Endothelial cell of umbilical vein (primary cell): ENCODE measurements at places on chromosomes 7 and 10. TPM values are rescaled to one million over a fixed set of nuclear protein-coding genes. Genes with fewer than 3 reads are reported as not detected.

The HOXA7 gene
- total RNA-seq: 15.6 and 18.5 TPM in 2 replicates

The FEZF1 gene
- not detected in 2 replicates for total RNA-seq

The SP8 gene
- 0.38 and 2.5 TPM in 2 replicates for total RNA-seq

The RAMP3 gene
- total RNA-seq: not detected in 2 replicates

The GOLGA7B gene
- not detected in 2 replicates for total RNA-seq

The KIF11 gene
- total RNA-seq: 42.6 and 42.8 TPM in 2 replicates

GRCh38 chr10:73906524-73907447 is 4.1 kb upstream of the PLAU start:
- DNase-seq: peak; percentile 87

DNA sequence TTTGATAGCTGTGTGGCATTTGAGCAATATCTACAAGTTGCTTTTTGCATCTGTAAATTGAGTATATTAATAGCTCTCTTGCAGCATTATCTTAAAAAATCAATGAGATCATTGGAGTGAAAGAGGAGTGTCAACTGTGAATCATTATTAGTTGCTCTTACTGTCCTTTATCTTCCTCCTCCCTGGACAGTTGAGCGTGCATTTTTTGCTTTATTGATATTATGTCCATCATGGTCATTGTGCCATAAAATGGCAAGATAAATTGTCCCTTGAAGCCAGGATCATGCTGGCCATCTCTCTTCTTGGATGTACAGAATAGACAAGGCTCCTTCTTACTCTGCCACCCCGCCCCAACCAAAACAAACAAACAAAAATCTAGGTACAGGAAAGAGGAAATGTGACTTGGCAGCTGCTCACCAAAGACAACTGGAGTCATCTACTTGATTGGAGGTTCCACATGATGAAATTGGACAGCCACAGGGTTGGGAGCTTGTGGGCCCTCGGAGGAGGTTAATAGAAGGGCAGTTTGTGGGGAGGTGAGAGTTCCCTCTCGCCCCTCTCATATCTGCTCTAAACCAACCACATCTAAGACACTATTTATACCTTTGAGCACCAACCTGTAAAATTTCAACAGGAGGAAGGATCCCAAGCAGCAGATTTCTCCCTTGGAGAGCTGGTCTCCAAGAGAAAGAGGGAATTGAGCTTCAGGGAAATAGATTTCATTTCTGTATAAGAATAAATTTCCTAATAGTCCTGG is 252.7 kb downstream of the SKIDA1 start:
- DNase-seq: no peak

- no peak for DNase-seq
Measured at GRCh38 chr7:85512790-85513189, 325.9 kb upstream of the SEMA3D start.

GRCh38 chr10:36942616-36943015 is 182.8 kb upstream of the ANKRD30A start:
- no peak for DNase-seq

GRCh38 chr7:46908770-46909169 is 673.1 kb downstream of the TNS3 start:
- peak; percentile 49 for DNase-seq

- no peak for DNase-seq
Measured at GRCh38 chr10:117545141-117546019, 2.8 kb downstream of the EMX2 start.

DNA sequence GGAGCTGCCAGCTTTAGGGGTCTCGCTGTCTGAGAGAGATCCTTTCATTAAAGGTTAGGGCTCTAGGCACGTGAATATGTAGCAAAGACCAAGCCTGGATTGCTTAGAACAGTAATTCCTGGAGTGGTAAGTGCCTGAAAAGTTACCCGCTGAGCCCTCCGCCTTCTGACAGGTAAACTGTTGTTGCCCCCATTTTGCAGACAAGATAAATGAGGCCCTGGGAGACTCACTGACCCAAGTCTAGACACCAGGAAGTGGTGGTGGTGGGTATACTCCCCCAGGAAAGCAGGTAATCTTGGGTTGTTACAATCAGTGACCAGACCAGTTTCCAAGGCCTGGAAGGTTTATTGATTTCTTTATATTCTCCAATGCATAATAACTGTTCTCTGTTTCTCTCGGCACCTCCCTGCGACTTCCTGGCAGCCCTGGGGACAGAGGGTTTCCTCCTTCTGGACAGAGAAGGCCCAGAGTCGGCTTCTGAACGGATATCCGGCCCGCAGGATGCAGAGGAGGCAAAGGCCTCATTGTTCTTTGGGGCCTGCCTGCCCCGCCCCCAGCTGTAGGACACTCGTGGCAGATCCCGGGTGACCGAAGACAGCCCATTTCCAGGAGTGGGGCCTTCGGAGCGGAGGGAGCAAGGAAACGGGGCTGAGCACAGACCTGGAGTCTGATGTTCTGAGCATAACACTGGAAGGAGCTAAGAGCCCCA is 1.3 kb upstream of the GRK5 start:
- no peak for DNase-seq

GRCh38 chr10:2414039-2414438 is 653.3 kb upstream of the PFKP start:
- DNase-seq: no peak

DNA sequence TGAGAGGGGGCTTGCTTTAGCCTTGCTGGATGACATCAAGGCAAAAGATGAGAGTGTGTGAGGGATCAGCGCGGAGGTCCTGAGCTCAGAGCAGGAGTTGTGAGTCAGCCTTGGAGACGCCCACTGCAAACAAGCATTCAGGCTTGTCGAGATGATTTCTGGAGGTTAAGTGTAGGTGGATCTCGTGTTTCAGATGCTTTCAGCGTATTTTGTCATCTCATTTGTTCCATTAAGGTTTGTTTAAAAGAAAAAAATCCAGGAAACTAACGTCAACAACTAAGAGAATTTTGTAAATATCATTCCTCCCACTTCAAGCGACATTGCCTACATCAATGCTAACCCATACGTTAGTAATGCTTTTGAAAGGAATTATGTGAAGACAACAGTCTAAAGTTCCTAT is 715.4 kb upstream of the NRP1 start:
- no peak for DNase-seq

DNA sequence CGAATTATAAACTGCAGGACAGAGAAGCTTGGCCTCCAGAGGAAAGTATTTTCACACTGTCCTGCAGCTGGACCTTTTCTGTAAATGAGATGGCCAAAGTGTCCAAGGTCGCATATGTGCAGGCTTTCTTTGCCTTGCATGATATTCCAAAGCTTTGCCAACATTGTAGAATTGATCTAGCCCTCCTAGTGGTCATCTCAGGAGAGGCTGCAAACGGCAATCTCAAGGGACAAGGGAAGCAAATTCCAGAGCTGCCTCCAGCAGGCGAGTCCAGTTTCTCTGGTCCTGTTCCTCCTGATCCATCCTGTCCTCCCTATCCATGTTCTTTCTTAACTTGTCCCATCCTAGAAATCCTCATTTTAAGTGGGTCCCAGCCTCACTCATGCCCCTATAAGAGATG is 373.4 kb upstream of the PCDH15 start:
- no peak for DNase-seq

GRCh38 chr7:103967401-103967800 is 22.1 kb downstream of the RELN start:
- no peak for DNase-seq
